ENCODE measurements at places on chromosomes 3 and 15.

DNA sequence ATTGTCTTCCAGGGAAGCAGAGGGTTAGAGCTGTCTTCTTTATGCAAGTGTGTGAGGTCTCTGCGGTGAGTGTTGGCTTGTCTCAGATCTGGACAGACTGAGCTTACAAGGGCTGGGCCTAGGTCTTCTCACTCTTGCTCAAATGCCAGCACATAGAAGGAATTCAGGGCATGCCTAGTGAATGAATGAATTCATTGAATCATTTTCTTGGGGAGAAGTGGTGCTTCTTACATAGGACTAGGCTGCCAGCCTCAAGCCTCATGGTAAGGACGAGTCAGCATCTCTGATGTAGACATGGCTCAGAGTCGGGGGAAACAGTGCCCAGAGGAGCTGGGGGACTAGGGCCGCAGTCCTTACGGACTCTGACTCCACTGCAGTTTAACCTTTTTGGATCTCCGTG lies 17.2 kb downstream of the MKRN2 start:
- no peak for DNase-seq

DNA sequence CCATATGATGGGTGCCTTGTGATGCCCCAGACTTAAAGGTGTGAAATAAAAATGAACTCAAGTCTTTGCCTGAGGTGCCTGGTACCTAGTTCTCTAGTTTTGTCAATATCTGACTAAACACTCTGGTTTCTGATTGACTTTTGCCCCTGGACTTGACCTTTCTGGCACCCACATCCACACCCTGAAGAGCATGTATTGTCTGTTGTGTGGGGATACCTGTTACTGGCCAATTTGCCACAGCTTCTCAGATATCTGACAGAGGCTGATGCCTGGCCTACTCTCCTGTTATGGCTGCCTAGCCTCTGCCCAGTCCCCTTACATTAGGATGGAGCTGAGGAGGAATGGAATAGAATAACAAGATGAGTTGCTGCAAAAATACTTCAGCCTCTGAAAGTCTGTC lies 3.6 kb downstream of the ZBTB38 start:
- DNase-seq = no peak

DNA sequence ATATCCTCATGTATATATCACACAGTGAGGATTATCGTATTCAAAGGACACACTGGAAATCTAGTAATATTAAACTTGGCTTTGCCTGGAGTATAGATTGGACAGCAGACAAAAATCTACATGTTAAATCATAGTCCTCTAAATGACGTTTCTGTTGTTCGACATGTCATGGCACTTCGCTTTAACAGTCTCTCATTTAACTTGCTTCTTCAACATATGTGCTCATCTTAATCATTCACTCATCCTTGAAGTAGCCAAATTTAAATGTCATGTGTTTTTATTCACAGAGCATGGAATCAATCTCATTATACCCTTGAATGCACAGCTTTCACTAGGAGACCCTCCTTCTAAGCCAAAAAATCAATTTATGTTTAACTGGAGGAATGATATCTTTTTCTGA lies 417.0 kb upstream of the CNTN6 start:
- DNase-seq = no peak

DNA sequence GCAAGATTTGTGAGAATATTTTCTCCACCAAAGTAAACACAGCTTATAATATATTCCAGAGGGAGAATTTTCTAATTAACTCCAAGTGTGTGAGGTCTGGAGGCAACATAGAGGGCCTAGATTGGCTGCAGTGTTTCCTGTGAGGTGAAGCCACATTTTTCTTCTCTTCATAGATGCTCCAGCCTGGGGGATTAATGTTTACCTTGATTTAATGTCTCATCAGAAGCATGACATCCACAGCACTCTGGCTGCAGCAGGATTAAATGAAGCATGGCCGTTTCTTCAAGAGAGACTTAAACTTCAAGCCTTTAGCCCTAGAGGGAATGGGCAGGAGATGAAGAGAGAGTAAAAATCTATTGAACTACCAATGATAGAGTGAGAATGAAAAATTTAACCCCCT lies 137.9 kb upstream of the ZBTB20 start:
- no peak for DNase-seq

DNA sequence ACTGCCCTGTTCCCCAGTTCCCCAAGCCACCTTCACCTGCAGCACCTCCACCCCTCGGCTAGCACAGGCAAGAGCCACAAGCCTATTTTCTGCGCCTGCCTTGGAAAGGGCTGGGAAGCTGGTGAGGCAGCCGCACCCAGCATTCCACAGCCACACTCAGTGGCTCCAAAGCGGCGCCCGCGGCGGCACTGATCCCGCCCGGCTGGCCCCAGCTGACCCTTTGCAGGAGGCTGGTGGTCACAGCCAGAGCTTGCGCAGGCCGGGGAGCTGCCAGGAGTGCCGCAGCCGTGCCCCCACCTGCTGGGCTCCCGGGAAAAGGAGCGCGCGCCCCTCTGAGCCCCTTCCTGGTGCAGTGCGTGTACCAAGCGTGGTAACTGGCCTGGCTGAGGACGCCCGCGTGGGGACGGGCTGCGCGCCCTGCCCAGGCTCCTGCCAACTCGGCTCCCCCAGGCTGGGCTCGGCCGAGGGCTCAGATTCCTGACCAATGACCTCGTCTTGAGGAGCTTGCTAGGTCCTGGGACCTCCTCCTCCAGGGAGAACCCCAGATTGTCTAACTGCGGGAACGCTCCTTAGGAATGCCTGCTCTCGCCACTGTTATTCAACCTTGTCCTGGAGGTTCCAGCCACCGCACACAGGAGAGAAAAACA lies 13.3 kb downstream of the GRAMD2A start:
- no peak for DNase-seq

DNA sequence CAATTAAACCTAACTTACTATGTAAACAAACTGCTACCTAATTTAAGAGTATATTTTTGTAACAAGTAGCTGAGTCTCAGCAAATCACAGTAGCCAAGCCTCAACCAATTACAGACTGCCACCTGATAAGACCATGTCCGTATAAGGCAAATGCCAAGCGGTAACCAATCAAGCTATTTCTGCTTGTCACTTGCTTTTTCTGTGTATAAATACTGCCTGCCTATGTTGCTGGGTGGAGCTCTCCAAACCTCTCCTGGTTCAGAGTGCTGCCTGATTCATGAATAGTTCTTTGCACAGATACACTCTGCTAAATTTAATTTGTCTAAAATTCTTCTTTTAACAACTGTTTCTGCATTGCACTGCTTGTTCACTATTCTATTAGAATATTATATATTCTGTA lies 42.6 kb downstream of the ZNF148 start:
- no peak for DNase-seq

- DNase-seq = peak; percentile 56
These were observed 55.4 kb downstream of the EOMES start for GRCh38 chr3:27666708-27667107.

GRCh38 chr3:27202959-27203358 lies 166.2 kb downstream of the NEK10 start:
- no peak for DNase-seq

DNA sequence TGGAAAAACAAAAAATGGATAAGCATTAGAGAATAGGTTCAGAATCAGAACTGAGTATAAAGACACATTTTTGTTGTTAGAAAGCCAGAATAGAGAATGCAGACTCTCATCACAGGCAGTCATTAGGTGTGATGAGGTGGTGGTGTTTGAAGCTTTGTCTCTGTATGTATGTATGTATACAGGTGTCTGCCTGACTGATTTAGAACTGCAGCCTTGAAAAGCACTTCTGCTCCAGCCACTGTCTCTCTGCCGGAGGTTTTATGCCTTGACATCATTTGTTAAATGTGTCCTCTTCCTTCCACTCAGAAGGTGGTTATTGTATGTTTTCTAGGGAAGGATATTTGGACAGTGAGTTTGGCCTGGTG lies 80.7 kb upstream of the ZBED2 start:
- no peak for DNase-seq

DNA sequence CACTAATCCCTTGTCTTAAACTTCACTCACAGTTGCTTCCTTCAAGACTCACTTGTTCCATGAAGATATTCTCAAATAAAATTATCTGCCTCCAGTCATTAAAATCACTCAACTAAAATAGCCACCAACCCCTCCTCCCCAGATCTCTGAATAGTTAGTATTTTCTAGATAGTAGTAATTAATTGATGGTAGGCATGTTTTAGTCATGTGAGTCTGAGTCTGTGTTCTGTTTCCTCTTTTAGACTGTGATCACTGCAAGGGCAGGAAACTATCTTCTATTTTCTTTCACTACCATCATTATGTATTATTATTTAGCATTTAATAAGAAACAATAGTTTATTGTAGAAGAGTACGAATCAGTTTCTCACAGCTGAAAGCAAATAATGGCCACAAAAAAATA lies 1080.5 kb downstream of the IGSF11 start:
- no peak for DNase-seq

GRCh38 chr3:167762296-167762695 lies 26.8 kb downstream of the SERPINI1 start:
- DNase-seq = no peak

GRCh38 chr3:9088441-9089353 lies 125.4 kb upstream of the RAD18 start:
- DNase-seq = no peak

DNA sequence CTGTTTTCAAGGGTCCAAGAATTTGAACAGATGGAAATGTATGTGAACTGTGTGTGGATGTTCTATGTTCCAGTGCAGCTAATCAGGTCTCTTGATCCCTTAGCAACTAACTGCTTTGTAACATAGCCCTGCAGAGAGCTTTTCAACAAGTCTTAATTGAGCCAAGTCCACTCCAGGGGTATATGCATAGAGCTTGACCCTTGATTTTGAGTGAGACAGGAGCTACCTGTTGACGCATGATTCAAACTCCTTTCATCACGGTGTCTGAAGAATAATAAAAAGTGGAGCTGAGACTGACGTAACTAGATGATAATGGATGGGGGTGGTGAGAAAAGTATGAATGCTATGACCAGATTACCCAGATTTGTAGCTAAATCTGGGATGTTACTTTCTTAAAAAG lies 93.3 kb upstream of the CCDC54 start:
- DNase-seq = no peak

DNA sequence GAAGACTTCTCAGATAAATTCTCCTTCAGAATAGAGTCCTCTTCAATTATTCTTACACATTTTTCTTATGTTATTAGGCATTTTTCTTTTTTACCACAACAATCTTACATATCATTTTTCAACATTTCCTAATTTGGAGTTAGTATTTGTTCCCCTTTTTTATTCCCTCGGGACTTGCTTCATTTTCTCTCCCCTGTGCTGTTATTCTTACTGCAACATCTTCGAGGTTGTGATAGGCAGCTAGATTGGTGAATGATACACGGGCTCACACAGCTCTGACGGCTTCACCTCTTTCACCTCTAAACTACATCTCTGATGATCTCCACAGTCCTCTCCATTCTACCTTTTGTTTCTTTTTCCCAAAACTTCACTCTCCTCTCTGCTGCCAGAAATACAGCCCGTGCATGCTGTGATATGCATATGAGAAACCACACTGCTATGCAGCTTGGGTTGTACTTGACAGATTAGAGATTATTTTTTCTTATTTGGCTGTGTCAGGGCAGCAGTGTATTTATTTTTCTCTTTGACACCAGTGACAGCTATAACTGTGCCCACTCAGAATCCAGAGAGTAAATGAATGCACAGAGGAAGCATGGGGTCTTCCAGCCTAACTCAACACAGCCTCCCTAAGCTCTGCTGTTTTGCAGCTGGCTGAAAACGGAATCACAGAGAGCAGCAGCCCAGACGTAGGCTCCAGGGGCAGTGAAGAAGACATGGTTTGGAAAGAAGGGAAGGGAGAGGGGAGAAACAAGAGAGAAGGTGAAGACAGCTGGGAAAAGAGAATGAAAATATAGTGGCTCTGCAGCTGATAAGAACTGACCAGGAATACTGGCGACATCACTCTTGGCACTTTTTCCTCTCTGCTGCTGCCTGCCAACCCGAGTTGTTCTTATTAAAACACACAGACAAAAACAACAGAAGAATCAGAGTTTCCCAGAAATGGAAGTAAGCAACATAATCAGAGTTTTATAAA lies 61.8 kb downstream of the SLC9A9 start:
- no peak for DNase-seq

DNA sequence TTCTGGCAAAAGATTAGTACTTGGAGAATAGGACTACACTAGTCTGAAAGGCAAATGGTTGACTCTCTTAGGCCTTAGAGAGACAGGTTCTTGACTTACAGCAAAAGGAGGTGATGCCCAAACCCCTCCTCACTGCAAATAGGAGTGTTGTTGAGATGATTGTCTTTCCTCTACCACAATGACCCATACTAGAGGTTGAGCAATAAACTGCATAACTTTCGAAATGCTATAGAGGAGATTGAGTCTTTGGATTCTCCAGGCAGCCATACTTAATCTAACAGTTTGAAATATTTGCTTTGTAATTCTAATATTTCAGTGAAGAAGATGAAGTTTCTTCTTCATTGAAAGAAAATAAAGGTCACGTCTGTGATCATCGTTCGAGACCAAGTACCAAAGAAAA lies 498.5 kb upstream of the GBE1 start:
- no peak for DNase-seq

- no peak for DNase-seq
These were observed 486.7 kb downstream of the ROBO2 start for GRCh38 chr3:77526573-77527113.

- no peak for DNase-seq
These were observed 48.5 kb downstream of the HACD2 start for GRCh38 chr3:123536153-123536895.

GRCh38 chr3:149435996-149436885 lies 38.3 kb upstream of the TM4SF4 start:
- DNase-seq = no peak

GRCh38 chr3:72848703-72849081 lies 447 bp upstream of the SHQ1 start:
- DNase-seq = no peak

DNA sequence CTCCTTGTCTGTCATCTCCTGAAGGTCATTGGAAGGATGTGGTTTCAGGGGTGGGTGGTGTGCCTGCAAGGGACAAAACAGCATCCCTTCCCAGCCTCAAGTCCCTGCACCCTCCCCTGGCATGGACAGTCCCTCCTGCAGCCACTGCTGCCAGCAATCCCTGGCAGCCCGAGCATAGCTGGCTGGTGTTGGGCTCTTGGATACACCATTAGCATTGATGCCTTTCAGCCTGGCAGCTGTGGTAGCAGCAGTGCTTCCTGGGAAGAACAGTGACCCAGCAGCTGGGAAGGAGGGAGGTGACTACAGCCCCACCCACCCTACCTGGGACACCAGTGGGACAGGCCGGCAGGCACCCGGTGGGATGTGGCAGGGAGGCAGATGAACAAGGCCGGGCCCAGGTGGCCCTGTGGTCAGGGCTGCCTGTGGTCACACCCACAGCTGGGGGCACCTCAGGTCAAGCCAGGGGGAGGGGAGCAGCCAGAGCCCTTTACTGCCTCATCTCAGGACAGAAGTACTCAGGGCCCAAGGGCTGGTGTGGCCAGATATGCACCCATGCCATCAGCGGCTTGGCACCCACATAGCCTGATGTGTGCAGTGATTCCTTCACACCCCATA lies 32.9 kb upstream of the TMEM115 start:
- no peak for DNase-seq

GRCh38 chr15:92429378-92430068 lies 35.8 kb downstream of the ST8SIA2 start:
- DNase-seq = no peak
